ENCODE measurements at places on chromosomes 6 and 20. TPM values are rescaled to one million over a fixed set of nuclear protein-coding genes. Genes with fewer than 3 reads are reported as not detected.
A peak's percentile ranks its signal among the peaks of the same experiment; 100 is the strongest.

TMEM30A gene
- polyA plus RNA-seq, result 111 TPM

DEFB132 gene
- not detected for polyA plus RNA-seq

COL9A1 gene
- polyA plus RNA-seq, result not detected

PAK5 gene
- not detected for polyA plus RNA-seq

MRAP2 gene
- 0.10 TPM for polyA plus RNA-seq

CCDC170 gene
- polyA plus RNA-seq, result 0.76 TPM

SLC22A2 gene
- not detected for polyA plus RNA-seq

TRIM10 gene
- polyA plus RNA-seq, result not detected

GRCh38 chr6:14921170-14921569, 324.7 kb upstream of the JARID2 start:
- H3K27me3 ChIP-seq, result no peaks in the 10 kb centered on the region
- no peaks in the 10 kb centered on the region for H3K36me3 ChIP-seq
- DNase-seq, result peak; percentile 73
- no peak overlapping the region for H3K27ac ChIP-seq
- no peak overlapping the region for H3K4me3 ChIP-seq

DNA sequence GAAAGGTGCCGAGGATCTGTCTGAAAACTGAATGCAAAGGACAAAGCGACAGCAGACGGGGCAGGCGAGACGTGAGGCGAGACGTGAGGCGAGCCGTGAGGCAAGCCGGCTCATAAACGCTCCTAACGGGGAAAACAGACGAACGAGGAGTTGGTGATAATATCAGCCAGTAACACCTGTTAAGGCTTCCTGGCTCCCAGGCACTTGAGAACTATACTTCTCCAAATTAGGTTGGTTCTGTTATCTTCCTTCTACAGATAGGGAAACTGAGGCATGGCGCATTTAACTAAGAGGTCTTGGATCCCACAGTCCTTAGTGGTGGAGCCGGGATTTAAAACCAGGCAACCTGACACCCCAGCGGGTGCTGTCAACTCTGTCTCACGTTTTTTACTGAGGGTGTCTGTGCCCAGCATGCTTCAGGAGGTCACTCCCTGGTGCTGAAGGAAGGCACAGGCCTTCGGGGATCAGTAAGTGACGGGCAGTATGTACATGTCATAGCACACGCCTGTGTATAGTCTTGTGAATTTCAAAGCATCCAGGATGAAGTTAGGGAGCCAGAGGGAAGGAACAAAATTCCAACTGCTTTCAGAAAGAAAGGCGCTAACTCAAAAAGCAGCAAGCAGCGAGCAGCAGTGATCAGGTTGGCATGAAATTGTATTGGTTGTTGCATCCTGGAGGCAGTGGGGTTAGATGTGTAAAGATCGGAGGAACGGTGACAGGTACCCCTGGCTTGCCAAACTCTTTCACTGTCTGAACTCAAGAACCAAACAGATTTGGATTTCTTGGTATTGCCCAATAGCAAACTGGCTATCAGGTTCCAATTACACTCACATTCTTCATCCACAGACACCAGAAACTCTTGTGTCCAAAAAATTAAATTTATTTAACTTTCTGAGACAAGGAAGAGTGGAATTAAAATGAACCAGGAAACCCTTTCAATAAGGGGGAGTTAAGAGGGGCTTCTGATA, 318.7 kb downstream of the THBS2 start:
- no peaks in the 10 kb centered on the region for H3K4me1 ChIP-seq
- H3K27me3 ChIP-seq, result peaks cover 2% of the 10 kb centered on the region
- H3K4me3 ChIP-seq, result no peak overlapping the region

- no peak overlapping the region for H3K27ac ChIP-seq
- H3K27me3 ChIP-seq, result peaks cover 5% of the 10 kb centered on the region
- no peak overlapping the region for H3K4me3 ChIP-seq
- no peaks in the 10 kb centered on the region for H3K36me3 ChIP-seq
Observed at GRCh38 chr20:46220455-46221207, 87.7 kb downstream of the CDH22 start.

GRCh38 chr6:133764008-133764753, 124.7 kb upstream of the TCF21 start:
- H3K36me3 ChIP-seq, result no peaks in the 10 kb centered on the region
- peak overlapping the region; percentile 30 for H3K27ac ChIP-seq
- no peak overlapping the region for H3K4me3 ChIP-seq
- peak; percentile 81 for DNase-seq
- peaks cover 12% of the 10 kb centered on the region for H3K4me1 ChIP-seq

DNA sequence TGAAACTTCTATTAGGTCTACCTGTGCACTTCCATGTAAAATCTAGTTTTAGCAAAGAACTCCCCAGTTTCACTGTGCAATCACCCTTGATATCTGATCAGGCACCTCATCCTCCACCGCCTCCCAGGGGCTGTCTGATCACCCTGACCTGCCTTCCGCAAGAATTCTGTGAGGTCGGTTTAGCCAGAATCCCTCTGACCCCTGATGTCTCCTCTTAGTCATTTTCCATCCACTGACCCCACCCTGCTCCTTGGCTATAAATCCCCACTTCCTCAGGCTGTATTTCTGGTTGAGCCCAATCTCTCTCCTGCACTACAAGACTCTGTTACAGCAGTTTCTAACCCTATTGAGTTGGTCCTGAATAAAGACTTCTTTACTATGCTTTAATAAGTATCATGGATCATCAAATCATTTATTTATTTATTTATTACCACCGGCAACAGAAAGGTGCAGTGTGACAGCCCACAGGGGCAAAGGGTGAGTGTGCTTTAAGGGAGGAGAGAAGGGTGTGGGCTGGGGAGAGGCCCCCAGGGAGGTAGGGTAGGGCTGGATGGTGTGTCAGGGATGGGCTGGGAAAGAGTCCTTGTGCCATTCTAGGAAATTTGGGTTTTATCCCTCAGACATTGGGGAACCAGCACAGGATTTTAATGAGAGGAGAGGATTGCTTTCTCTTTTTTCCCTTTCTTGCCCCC, 11.2 kb upstream of the SERPINB6 start:
- no peak for DNase-seq
- H3K27me3 ChIP-seq, result no peaks in the 10 kb centered on the region
- H3K27ac ChIP-seq, result no peak overlapping the region
- H3K4me1 ChIP-seq, result peaks cover 11% of the 10 kb centered on the region
- no peaks in the 10 kb centered on the region for H3K36me3 ChIP-seq
- no peak overlapping the region for H3K4me3 ChIP-seq

DNA sequence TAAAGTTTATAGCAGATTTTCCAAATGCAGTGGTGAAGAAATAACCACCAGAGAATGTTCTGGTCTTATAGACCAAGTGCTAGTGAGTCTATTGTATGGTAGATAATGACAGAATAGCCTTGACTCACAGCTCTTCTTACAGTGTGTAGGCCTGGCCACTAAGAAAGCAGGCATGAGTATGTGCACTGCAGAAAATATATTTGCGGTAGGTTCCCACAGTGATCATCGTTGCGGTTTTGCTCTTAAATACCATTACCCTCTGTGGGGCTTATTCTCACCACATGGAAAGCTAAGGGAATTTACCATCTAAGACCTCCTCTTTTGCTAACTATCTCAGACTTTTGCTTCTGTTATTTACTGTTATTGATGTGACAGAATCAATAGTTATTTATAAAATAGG, 212.3 kb upstream of the SYNDIG1 start:
- no peaks in the 10 kb centered on the region for H3K27me3 ChIP-seq
- DNase-seq, result no peak
- H3K27ac ChIP-seq, result no peak overlapping the region
- no peaks in the 10 kb centered on the region for H3K4me1 ChIP-seq

GRCh38 chr6:10395171-10395703, 19.6 kb downstream of the TFAP2A start:
- H3K4me1 ChIP-seq, result no peaks in the 10 kb centered on the region
- no peak overlapping the region for H3K27ac ChIP-seq
- no peaks in the 10 kb centered on the region for H3K36me3 ChIP-seq

GRCh38 chr6:165767228-165767627, 104.2 kb upstream of the PDE10A start:
- H3K27ac ChIP-seq, result no peak overlapping the region
- H3K4me3 ChIP-seq, result no peak overlapping the region
- H3K4me1 ChIP-seq, result no peaks in the 10 kb centered on the region
- H3K36me3 ChIP-seq, result no peaks in the 10 kb centered on the region
- DNase-seq, result no peak

DNA sequence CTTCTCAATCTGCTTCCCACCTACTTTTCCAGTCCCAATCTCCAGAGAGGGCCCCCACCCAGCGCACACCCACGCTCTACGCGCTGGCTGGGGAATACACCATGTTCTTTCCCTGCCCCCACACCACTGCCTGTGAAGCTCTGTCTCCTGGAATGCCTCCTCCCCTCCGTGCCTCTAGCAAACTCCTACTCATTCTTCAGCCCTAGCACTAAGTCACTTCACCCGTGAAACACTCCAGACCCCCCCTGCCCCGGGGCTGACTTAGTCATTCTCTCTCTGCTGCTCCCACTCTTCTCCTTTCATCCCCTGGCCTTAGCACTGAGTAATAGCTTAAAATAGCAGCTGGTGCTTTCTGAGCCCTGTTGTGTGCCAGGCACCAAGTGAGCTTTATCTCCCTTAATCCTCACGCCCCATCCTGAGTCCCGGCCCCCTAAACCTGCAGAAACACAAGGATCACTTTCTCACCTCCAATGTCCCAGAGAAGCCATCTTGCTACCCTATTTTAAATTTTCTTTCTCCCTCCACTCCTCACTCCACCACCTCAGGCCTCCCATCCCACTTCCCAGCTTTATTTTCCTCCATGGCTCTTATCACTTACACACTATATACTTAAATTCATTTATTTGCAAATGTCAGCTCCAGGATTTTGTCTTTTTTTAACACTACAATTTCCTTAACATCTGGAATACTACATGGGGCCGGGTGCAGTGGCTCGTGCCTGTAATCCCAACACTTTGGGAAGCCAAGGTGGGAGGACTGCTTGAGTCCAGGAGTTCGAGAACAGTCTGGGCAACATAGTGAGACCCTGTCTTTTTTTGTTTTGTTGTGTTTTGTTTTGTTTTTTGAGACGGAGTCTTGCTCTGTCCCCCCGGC, 6.3 kb upstream of the PARD6B start:
- no peaks in the 10 kb centered on the region for H3K27me3 ChIP-seq
- DNase-seq, result peak; percentile 98
- H3K36me3 ChIP-seq, result no peaks in the 10 kb centered on the region
- H3K27ac ChIP-seq, result peak overlapping the region; percentile 40

- DNase-seq, result no peak
- peak overlapping the region; percentile 79 for H3K4me3 ChIP-seq
Observed at GRCh38 chr6:34238585-34239499, 2.2 kb downstream of the HMGA1 start.

GRCh38 chr6:169370054-169370453, 116.4 kb upstream of the THBS2 start:
- H3K4me1 ChIP-seq, result no peaks in the 10 kb centered on the region
- H3K4me3 ChIP-seq, result no peak overlapping the region
- DNase-seq, result peak; percentile 77
- no peaks in the 10 kb centered on the region for H3K36me3 ChIP-seq
- H3K27ac ChIP-seq, result no peak overlapping the region
- H3K27me3 ChIP-seq, result no peaks in the 10 kb centered on the region
